Activated naive CD8-positive, alpha-beta T cell treated with anti-CD3 and anti-CD28 coated beads for 36 hours (primary cell): ENCODE measurements at places on chromosomes 11 and 22. TPM values are rescaled to one million over a fixed set of nuclear protein-coding genes. Genes with fewer than 3 reads are reported as not detected.

GRCh38 chr11:1652026-1652425, 22.5 kb downstream of the KRTAP5-5 start:
- no peak overlapping the region for H3K27ac ChIP-seq
- H3K36me3 ChIP-seq, result no peaks in the 10 kb centered on the region
- DNase-seq, result no peak

TTC38 gene
- 7.9 TPM for total RNA-seq

DNA sequence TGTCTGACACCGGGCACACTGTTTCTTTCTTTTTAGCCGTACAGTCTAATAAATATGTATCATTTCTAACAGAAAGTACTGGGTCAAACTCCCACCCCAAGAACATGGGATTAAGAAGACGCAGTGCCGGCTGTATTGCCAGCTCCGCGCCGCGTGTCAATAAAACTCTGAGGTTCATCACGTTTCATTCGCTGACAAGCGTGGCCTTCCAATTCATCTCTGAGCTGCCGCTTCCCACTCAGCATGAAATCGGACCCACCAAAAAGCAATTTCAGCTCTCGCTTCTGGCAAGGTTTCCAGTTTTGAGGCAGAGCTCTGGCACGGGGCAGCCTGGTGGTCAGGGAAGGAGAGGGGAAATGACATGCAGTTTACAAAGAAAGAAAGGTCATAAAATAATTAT, 819.8 kb downstream of the OPCML start:
- H3K27me3 ChIP-seq, result no peaks in the 10 kb centered on the region
- no peak for DNase-seq

C11orf87 gene
- not detected for total RNA-seq

DNA sequence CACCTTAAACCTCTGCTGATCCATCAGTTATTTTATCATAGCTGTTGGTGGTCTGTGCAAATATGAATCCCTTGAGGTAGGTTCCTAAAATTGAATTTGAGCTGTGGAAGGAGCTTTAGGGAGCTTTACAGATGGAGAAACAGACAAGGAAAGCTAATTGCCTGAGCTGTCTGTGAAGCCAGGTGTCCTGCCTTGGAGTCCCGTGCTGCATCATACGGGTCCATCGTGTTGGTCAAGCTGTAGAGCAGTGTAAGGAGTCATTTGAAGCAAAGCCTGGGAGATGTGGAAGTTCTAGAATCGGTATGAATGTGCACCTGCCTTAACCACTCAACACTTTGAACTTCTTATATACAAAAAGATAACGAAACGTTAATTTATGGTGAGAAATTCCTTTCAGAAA, 1.0 kb downstream of the POLA2 start:
- H3K27me3 ChIP-seq, result no peaks in the 10 kb centered on the region
- peaks cover 32% of the 10 kb centered on the region for H3K36me3 ChIP-seq
- peaks cover 30% of the 10 kb centered on the region for H3K4me1 ChIP-seq
- DNase-seq, result no peak

DNA sequence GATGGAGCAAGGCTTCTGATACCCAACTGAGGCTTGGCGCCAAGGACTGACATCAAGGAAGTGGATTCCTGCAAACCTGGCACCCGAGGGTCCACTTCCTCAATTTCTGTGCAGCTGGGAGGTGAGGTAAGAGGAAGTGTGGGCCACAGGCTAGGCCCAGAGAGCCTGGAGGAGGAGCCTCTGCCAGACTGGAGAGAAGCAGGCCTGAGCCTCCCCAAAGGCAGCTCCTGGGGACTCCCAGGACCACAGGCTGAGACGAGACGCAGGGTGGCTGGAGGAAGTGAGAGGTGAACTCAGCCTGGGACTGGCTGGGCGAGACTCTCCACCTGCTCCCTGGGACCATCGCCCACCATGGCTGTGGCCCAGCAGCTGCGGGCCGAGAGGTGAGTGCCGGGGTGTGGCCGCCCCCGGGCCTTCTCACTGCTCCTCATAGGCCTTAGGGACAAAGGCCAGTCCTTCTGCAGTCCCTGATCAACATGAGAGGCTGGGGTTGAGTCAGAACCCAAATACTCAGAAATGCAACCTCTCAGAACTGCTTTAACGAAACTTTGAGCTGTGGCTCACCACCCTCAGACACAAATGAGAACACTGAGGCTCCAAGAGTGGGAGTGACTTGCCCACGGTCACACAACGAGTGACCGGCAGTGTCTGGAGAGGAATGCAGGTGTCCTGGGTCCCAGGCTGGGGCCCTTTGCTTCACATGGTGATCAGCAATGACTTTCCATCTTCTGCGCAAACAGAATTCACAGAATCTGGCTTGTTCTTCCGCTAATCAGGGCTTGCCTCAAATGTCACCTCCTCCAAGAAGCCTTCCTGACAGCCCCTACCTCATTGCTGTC, at the start of gene NCF4:
TSS of gene NCF4 (plus strand) at position 186 of the 839 bp plus-strand sequence. CDS start at position 352, 166 bp downstream.
- DNase-seq, result peak; percentile 54
- H3K4me3 ChIP-seq, result peak within 1 kb of the TSS; percentile 36
- H3K36me3 ChIP-seq, result no peaks in the 10 kb centered on the region
- peaks cover 7% of the 10 kb centered on the region for H3K27me3 ChIP-seq
- H3K27ac ChIP-seq, result peak within 1 kb of the TSS; percentile 91

- H3K4me3 ChIP-seq, result no peak within 1 kb of the TSS
- no peaks in the 10 kb centered on the region for H3K36me3 ChIP-seq
- no peaks in the 10 kb centered on the region for H3K4me1 ChIP-seq
- no peak for DNase-seq
- no peaks in the 10 kb centered on the region for H3K27me3 ChIP-seq
These were observed at the start of gene BACE1-AS for GRCh38 chr11:117290809-117291396. Gene BACE1-AS, plus strand, starts transcription at chr11:117291346.

- no peak for DNase-seq
- no peak overlapping the region for H3K4me3 ChIP-seq
- no peak overlapping the region for H3K27ac ChIP-seq
These were observed 24.1 kb downstream of the DGCR2 start for GRCh38 chr22:19098157-19098556.

RDX gene
- 35.6 TPM for total RNA-seq

MAPK11 gene
- total RNA-seq, result 3.3 TPM

APLNR gene
- not detected for total RNA-seq

- H3K36me3 ChIP-seq, result no peaks in the 10 kb centered on the region
- no peaks in the 10 kb centered on the region for H3K4me1 ChIP-seq
- H3K4me3 ChIP-seq, result no peak overlapping the region
- H3K27me3 ChIP-seq, result peaks cover 10% of the 10 kb centered on the region
These were observed 79.9 kb downstream of the DEUP1 start for GRCh38 chr11:93410441-93410840.

DNA sequence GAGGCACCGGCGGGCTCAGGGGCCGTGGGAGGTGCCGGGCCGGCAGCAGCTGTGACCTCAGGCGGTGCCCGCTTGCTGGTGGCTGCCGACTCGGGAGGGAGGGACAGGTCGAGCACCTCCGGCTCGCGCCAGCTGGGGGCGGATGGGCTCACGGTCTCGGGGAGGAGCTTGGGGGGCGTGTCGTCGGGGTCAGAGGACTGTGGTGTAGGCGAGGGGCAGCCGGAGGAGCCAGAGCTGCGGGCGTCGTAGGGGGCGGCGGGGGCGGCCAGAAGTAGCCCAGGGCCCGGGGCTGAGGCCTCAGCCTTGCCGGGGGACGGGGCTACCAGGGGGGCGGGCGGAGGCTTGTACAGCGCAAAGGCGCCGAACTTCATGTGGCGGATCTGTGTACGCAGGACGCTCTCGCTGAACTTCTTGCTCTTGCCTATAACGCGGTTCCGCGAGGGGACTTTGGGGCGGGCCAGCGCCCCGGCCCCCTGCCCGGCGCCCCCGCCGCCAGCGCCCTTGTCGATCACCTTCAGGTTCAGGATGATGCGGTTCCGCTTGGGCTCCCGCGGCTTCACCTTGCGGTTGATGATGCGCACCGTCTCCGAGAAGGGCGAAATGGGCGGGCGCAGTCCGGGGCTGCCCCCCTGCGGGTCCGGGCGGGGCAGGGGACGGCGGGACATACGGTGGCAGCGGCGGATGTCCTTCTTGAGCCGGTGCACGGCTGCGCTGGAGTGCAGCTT, 5.5 kb downstream of the CBX6 start:
- H3K27me3 ChIP-seq, result no peaks in the 10 kb centered on the region
- H3K27ac ChIP-seq, result no peak overlapping the region
- H3K36me3 ChIP-seq, result peaks cover 30% of the 10 kb centered on the region
- no peak for DNase-seq
- no peak overlapping the region for H3K4me3 ChIP-seq

OR51T1 gene
- not detected for total RNA-seq

NEFH gene
- 8.7 TPM for total RNA-seq

WNT11 gene
- not detected for total RNA-seq

GRCh38 chr22:20090730-20091240, 10.7 kb downstream of the DGCR8 start:
- H3K4me3 ChIP-seq, result no peak overlapping the region
- no peaks in the 10 kb centered on the region for H3K27me3 ChIP-seq
- H3K27ac ChIP-seq, result peak overlapping the region; percentile 47

DNA sequence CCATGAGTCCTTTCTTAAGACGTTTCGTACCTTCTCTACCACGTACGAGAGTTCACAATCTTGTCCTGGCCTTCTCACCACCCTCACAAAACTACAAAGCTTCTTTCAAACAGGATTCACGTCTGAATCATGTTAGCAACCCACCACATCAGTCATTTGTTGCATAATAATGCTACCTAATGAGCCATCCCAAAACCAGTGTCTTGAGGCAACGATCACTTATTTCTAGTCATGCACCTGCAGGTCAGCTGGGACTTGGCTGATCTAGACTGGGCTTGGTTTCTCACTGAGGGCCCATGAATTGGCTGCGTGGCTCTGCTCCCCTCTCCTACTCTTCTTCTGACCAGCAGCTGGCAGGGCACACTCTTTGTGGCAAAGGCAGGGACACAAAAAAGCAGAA, 28.3 kb downstream of the LARGE1 start:
- H3K27me3 ChIP-seq, result peaks cover 7% of the 10 kb centered on the region
- no peak overlapping the region for H3K4me3 ChIP-seq
- H3K36me3 ChIP-seq, result no peaks in the 10 kb centered on the region
- no peak for DNase-seq
- no peak overlapping the region for H3K27ac ChIP-seq

DNA sequence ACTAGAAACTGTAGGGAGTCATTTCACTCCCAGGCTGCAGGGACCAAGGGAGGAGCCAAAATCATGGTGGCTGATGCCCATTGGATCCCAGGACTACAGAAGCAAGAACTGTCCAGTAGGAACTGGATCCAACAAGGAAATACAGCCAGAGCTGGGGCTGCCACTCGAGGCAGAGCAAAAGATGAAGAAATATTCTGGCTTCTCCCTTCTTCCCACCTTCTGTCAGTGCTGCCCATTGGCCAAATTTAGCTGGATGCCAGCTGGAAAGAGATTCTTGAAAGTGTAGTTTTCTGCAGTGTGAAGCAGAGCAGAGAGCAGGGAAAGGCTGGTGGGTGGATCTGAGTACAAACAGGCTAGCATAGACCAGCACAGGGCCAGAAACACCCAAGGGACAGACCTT, 45.6 kb downstream of the COMMD9 start:
- H3K4me1 ChIP-seq, result no peaks in the 10 kb centered on the region
- DNase-seq, result no peak
- H3K36me3 ChIP-seq, result no peaks in the 10 kb centered on the region
- H3K27ac ChIP-seq, result no peak overlapping the region
- H3K4me3 ChIP-seq, result no peak overlapping the region
- peaks cover 35% of the 10 kb centered on the region for H3K27me3 ChIP-seq

- no peaks in the 10 kb centered on the region for H3K27me3 ChIP-seq
- DNase-seq, result no peak
- H3K4me3 ChIP-seq, result no peak overlapping the region
These were observed 108.3 kb downstream of the SWAP70 start for GRCh38 chr11:9772218-9772617.

GRCh38 chr11:118923721-118924587, 1.8 kb downstream of the BCL9L start:
- peak overlapping the region; percentile 88 for H3K4me3 ChIP-seq
- H3K36me3 ChIP-seq, result no peaks in the 10 kb centered on the region
- no peaks in the 10 kb centered on the region for H3K27me3 ChIP-seq
- H3K4me1 ChIP-seq, result peaks cover 61% of the 10 kb centered on the region
- H3K27ac ChIP-seq, result peak overlapping the region; percentile 83

PKDREJ gene
- not detected for total RNA-seq

GRCh38 chr22:37488337-37489135, 2.4 kb upstream of the MFNG start:
- H3K36me3 ChIP-seq, result peaks cover 15% of the 10 kb centered on the region
- DNase-seq, result no peak
- H3K27me3 ChIP-seq, result no peaks in the 10 kb centered on the region
- H3K27ac ChIP-seq, result peak overlapping the region; percentile 59
